ENCODE measurements at places on chromosomes 12 and 14.

DNA sequence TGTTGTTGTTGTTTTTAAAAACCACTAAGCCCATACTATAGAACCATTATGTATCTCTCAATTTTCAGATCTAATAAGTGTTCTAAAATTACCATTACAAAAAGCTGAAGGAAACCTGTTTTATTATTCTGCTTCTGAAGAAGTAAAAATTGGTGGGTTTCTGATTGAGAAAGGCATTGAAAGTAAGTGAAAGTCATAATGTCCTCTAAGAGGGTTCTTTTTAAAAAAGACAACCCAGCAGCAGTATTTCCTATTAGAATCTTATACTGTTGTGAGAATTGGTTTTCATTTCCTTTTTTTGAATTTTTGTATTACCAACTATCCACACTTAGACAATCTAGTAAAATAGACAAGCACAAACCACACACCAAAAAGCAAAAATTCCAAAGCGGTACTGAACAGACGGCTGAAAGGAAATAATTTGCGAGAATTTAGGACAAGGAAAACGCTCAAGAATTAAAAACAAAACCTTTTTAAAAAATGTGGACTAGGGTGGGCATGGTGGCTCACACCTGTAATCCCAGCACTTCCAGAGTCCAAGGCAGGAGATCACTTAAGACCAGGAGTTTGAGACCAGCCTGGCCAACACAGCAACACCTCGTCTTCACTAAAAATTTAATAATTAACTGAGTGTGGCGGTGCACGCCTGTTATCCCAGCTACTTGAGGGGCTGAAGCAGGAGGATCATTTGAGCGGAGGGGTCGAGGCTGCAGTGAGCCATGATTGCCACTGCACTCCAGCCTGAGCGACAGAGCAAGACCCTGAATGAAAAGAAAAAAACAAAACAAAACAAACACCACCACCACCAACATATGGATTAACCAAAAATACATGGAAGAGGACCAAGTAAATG lies 66.7 kb upstream of the AP4S1 start:
- DNase-seq: no peak

- DNase-seq: no peak
These were observed 148.6 kb upstream of the VASH1 start for GRCh38 chr14:76612654-76613053.

GRCh38 chr14:22794551-22794951 lies 20.7 kb downstream of the SLC7A7 start:
- no peak for DNase-seq

GRCh38 chr12:1794440-1795090 lies 25.8 kb upstream of the LRTM2 start:
- no peak for DNase-seq

DNA sequence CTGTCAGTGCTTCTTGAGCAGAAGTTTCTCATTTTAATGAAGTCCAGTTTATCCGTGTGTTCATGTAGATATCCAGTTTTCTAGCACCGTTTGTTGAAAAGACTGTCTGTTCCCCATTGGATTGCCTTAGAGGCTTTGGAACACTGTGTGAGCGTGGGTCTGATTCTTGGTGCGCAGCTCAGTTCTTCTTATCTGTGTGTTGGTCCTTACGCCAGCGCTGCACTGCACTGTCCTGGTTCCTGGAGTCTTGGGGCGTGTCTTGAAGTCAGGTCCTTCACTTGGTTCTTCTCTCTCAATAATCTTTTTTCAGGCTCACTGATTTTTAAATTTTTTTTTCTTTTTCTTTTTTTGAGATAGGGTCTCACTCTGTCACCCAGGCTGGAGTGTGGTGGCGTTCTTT lies 25.5 kb downstream of the EP400 start:
- no peak for DNase-seq

GRCh38 chr14:38001501-38001900 lies 206.2 kb upstream of the SSTR1 start:
- no peak for DNase-seq

DNA sequence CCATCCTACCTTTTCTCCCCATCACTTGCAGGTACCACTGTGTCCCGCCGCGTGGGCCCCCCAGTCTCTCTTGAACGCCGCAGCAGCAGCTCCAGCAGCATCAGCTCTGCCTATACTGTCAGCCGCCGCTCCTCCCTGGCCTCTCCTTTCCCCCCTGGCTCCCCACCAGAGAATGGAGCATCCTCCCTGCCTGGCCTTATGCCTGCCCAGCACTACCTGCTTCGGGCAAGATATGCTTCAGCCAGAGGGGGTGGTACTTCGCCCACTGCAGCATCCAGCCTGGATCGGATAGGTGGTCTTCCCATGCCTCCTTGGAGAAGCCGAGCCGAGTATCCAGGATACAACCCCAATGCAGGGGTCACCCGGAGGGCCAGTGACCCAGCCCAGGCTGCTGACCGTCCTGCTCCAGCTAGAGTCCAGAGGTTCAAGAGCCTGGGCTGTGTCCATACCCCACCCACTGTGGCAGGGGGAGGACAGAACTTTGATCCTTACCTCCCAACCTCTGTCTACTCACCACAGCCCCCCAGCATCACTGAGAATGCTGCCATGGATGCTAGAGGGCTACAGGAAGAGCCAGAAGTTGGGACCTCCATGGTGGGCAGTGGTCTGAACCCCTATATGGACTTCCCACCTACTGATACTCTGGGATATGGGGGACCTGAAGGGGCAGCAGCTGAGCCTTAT lies 9.2 kb downstream of the ARHGAP9 start:
- no peak for DNase-seq
